CD4-positive, alpha-beta T cell treated with Interleukin-12 subunit alpha and Interleukin-12 subunit beta, for 1 hour (primary cell): ENCODE measurements at places on chromosomes 12 and 14.
A peak's percentile ranks its signal among the peaks of the same experiment; 100 is the strongest.

- no peak for DNase-seq
Observed at GRCh38 chr12:75041472-75041871, 168.2 kb downstream of the KCNC2 start.

GRCh38 chr12:58009405-58010195 is 68.2 kb downstream of the ATP23 start:
- DNase-seq = no peak

GRCh38 chr12:89087876-89088275 is 264.4 kb downstream of the DUSP6 start:
- DNase-seq = no peak

GRCh38 chr12:21865846-21866245 is 75.4 kb downstream of the ABCC9 start:
- DNase-seq = no peak

DNA sequence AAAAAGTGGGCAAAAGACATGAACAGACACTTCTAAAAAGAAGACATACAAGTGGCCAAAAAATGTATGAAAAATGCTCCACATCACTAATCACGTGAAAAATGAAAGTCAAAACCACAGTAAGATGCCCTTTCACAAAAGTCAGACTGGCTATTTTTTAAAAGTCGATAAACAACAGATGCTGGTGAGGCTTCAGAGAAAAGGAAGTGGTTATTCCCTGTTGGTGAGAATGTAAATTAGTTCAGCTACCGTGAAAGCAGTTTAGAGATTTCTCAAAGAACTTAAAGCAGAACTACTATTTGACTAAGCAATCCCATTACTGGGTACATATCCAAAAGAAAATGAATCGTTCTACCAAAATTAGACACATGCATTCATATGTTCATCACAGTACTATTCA is 237.0 kb downstream of the KIF21A start:
- DNase-seq = no peak

GRCh38 chr14:25086821-25087396 is 37.0 kb upstream of the STXBP6 start:
- DNase-seq = no peak

GRCh38 chr12:13026286-13026685 is 17.9 kb upstream of the FAM234B start:
- no peak for DNase-seq

DNA sequence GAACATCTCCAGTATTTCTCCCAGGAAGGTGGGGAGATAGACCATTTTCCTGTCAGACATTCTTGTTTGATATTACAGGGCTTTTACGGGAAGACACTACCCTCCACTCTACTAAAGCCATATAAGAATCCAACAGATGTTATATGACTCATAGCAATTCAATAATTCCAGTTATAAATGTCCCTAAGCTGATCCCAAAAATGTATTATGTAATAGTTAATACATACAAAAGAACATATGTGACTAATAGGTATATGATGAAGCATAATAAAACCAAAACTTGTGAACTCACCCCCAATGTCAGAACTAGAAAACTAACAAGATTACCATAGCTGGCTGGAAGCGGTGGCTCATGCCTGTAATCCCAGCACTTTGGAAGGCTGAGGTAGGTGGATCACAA is 84.2 kb downstream of the EFCAB11 start:
- no peak for DNase-seq

GRCh38 chr14:94936401-94936892 is 166.5 kb upstream of the GSC start:
- DNase-seq = no peak

DNA sequence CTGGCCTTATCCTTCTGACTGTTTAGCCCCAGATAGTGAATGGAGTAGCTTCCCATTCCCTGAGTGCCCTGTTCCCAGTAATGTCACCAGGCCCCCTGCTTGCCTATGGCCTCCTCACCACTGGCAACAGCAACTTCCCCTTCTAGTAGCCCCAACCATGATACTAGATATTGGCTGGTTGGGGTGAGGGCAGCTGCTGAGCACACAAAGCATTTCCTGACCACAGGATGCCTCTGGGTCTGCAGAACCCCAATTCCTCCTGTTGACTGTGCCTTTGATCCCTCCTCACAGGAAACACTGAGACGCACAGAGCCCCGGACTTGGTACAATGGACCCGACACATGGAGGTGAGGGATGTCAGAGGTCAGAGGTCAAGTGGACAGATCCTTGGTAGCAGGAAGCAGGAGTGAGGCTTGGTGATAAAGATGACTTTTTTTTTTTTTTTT is 597 bp downstream of the SOAT2 start:
- DNase-seq = peak; percentile 26

DNA sequence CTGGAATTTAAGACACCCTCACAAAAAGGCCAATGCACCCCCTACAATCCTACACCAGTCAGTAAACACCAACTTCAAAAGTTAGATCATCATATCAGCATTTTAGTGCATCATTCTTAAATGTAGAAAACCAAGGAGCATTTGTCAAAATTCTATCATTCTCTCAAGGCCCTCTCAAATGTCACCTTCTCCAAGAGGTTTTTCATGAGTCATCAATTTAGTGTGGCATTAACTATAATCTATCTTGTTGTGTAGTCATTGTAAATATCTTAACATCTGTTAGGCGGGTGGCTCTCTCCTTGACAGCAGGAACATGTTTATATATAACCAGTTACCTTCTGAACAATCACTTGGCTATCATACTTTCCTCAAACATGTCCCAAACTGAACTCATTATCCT is 62.1 kb upstream of the G2E3 start:
- no peak for DNase-seq

- no peak for DNase-seq
Observed at GRCh38 chr12:114895827-114896226, 211.9 kb upstream of the TBX3 start.

DNA sequence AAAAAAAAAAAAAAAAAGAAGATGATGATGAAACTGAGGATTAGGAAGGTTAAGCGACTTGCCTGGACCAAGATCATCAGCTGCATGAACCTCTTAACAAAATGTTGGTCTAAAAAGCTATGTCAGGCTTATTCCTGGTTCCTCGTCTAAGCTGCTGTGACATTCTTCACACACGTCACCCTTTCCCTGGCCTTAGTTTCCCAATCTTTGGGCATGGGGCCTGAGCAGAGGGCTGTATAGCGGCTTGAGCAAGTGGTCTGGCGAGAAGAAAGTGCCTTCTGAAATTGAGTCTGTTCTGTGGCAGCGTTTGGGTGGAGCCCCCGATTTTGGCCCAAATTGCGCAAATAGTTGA is 58.7 kb upstream of the CCND2 start:
- DNase-seq = no peak

GRCh38 chr12:96486751-96487613 is 2.4 kb upstream of the CFAP54 start:
- no peak for DNase-seq

- DNase-seq = peak; percentile 15
Observed at GRCh38 chr12:51721282-51721940, 127.1 kb downstream of the FIGNL2 start.

GRCh38 chr12:106085213-106085612 is 53.5 kb downstream of the NUAK1 start:
- DNase-seq = no peak

GRCh38 chr14:55192054-55192621 is 753 bp upstream of the DLGAP5 start:
- no peak for DNase-seq

GRCh38 chr12:48861111-48861510 is 4.6 kb downstream of the RND1 start:
- no peak for DNase-seq

GRCh38 chr14:20294636-20295035 is 11.1 kb downstream of the TTC5 start:
- no peak for DNase-seq

DNA sequence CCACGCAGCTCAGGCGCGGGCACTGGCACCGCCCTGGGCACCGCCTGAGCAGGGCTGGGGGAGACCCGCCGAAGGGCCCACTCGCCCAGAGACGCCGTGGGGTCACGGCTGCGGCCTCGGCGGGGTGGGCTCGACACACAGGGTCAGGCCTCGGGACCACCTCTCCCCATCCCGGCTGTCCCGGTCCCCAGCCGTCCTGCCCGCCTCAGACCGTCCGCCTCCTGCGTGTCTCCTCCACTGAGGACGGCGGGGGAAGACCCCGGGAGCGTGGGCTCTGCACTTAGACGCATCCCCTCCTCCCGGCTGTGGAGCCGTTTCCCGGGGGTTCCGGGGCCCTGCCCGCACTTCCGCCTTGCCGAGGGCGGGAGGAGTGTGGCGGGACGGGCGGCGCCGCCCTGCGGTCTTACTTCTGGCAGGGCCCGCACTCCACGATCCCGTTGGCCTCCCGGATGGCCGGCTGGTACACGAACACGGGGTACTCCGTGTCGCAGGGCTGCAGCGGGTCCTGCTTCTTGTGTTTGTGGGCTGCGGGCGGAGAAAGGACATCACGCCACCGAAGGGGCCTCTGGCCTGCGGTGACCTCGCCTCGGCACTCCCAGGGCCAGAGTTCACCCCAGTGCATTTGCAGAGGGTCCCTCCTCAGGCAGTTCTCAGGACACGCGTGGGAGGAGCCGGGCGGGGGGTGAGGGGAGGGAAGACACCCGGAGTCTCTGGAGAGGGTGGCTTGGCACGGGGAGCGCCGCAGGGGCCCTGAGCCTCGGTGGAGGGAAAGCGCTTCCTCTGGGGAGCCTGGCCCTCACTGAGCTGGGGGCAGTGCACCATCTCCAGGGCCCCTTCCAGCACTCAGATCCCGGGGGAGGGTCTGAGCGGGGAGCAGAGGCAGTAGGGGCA is 23.1 kb upstream of the LRTM2 start:
- DNase-seq = peak; percentile 64

GRCh38 chr12:70628701-70629480 is 8.3 kb downstream of the PTPRB start:
- no peak for DNase-seq

DNA sequence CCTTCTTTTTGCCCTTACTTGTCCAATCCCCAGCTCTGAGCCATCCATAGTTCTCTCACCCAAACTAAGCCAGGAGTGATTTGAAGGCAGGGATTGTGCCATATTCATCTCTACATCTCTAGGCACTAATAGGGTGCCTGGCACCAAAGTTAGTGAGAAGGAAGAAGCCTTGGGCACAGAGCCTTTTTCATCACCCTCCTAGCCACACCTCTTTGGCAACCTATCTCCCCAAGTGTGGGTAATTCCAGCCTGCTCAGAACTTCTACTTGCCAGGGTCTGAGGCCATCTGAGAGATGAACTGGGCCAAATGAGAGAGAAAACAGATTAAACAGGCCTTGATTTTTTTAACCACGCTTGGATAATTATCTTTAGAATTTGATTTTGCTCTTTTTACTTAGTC is 61.3 kb downstream of the PHLDA1 start:
- DNase-seq = no peak

GRCh38 chr12:117134059-117134458 is 34.8 kb upstream of the TESC start:
- peak; percentile 29 for DNase-seq

DNA sequence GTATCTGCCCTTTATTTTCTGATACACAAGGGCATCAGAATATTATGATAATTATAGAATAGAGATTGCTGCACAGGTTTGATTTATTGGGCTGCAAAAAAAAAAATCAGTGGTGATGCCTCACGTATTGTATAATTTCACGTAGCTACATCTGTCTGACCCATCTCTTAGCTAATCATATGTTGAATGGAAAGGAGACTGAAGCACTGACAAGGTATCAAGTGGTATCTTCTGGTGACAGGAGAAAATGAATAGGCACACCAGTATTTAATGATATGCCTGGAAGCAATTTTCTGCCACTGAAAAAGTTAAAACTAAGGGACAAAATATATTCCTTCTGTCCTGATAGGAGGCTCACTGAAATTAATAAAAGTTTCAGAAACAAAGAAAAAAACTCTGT is 837.2 kb upstream of the FBXO33 start:
- no peak for DNase-seq

DNA sequence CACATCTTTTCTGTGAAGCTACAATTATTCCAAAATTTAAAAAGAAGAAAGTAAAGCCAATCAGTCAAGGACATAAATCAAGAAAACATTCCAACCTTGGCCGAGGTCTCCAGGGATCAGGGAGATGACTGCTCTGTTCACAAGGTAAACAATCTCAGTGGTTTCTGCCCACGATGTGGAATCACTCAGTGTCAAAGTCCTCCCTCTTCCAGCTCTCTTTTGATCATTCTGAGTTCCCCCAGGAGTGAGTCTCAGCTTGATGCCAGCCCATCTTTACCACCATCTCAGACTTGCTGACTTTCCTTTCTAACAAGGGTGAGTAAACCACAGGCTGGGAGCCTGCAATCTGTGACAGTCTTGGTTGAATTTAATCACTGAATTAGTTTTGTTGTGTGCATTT is 4.8 kb upstream of the SERPINA9 start:
- no peak for DNase-seq

GRCh38 chr14:102594514-102595175 is 2.2 kb downstream of the RCOR1 start:
- DNase-seq = peak; percentile 72

DNA sequence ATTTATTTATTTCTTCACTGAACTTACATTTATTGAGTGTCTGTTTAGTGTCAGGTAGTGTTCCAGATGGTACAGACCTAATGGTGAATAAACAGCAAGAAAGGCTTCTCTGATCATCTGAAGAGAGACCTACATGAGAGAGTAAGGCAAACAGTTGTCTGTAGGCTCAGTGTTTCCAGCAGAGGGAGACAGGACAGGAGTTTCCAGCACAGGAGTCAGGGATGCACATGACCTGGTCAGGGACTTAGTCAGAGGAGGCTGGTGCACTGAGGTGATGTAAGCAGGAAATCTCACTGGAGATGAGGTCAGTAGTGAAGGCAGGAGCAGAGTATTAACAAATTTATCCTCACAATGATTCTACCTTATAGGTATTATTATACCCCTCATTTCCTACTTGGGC is 233.2 kb downstream of the MDGA2 start:
- no peak for DNase-seq

- DNase-seq = no peak
Observed at GRCh38 chr12:75455839-75456238, 24.7 kb upstream of the GLIPR1 start.

DNA sequence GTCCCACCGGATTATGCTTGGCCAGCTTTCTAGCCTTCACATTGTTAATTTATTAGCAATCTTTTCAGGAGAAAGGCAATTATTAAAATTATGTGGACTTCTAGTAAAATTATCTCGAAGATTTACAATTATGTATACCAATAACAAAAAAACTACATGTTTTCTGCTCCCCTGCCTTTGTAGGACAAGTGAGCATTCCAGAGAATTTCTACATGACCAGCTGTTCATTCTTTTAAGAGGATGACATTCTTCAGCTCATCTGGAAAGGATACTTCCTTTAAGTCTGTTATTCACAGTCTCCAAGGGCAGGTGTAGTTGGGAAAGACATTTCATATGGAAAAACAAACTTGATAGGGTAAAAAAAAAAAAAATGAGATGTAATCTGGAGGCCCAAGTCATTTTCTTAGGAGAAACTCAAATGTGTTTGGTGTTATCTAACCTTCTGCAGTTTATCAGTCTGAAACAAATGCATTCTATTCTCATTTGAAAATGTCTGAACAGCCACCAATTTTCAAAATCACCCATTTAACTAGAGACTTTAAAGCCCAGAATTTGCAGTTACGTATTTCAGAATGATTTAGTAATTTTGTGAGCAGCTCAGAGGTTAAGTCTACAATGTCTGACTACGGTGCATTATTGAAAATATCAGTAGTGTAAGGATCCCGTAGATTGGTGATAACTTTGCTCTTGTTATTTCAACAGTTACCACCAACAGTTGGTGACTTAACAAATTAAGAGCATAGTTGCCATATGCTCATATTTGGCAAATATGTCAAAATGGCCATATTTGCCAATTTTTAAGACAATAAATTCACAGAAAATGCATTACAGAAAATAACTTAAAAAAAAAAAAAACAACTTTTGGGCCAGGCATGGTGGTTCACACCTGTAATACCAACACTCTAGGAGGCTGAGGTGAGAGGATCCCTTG is 1.8 kb upstream of the PHLDA1 start:
- DNase-seq = no peak
